H4 (cell line): ENCODE measurements at places on chromosomes 4 and X. TPM values are rescaled to one million over a fixed set of nuclear protein-coding genes. Genes with fewer than 3 reads are reported as not detected.

- no peak for DNase-seq
Observed at GRCh38 chrX:112704187-112704586, 24.4 kb upstream of the LHFPL1 start.

DNA sequence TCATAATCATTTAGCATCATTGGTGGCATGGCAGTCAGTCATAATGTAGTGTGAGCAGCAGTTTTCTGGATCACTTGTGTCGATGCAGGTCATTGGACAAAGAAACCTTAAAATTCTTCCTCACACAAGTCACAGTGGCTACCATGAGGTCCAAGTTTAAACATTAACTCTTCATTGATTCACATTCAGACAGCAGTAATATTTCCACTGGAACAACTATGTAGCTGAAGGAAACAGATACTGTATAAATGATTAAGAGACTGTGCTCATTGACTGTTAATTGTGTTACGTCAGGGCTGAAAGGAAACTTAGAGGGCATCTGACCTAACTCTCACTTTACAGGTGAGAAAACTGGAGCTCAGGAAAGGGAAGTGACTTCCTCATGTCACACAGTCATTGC lies 261.8 kb downstream of the KLHL13 start:
- DNase-seq: no peak

- no peak for DNase-seq
Observed at GRCh38 chr4:73576381-73576780, 43.9 kb downstream of the RASSF6 start.

DNA sequence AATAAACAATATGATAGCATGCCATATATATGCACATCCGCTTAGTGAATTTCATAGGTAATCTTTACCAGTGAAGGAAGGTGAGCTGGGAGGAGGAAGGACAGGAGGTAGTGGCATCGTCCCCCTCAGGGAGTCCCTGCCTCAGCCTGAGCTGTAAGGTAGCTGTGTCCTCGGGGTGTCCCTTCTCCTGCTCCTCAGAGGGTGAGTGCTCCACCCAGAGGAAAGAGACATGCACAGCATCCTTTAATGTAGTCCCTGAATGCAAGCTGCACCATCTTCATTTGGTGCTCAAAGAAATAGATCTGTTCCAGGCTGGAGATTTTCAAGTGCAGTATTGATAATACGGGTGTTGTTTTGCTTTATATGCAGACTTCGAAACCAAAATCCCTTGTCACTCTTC lies 330.4 kb upstream of the SFRP2 start:
- no peak for DNase-seq

AFAP1 gene
- total RNA-seq: 43.2 and 45.6 TPM in 2 replicates

DNA sequence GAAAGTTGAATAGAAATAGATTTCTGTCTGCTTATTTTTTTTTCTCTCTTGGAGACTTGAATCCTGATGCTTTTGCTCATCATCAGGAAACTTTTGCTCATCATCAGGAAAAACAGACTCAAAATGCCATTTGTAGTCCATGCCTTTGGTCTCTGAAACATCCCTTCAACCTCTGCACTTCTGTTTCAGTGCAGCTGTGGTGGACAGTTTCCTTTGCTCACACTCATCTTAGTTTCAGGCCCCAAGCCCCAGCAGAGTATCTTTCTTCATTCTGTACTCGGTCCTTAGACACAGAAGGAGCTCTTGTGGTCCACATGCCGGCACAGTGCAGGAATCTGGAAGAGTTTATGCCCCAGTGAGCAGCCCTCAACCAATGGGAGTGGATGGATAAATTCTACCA lies 337.9 kb downstream of the PPP3CA start:
- DNase-seq: no peak

DNA sequence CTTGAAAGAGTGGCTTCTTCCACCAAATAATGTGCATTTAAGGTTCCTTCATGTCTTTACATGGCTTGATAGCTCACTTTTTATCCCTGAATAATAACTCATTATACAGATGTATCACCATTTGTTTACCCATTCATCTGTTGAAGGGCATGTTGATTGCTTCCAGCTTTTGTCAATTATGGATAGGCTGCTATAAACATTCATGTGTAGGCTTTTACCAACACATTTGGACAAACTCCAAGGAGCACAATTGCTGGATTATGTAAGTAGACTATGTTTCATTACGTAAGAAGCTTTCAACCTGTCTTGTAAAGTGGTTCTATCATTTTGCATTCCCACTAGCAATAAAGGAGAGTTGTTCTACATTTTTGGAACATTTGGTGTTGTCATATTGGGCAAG lies 2637.0 kb downstream of the PCDH7 start:
- no peak for DNase-seq

DNA sequence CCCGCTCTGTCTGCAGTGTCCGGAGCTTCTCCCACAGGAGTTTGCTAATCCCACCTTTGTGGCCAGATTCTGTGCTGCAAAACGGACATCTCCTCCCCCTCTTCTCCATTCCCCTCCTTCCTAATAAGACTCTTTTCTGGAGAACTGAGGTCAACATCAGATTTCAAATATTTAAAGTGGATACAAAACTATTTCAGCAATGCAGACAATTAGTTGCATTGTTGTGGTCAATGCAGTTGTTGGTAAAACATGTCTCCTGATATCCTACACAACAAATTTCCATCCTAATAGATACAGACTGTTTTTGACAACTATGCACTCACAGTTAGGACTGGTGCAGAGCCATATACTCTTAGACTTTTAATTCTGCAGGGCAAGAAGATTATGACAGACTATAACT lies 5.1 kb upstream of the MCUB start:
- no peak for DNase-seq

PITX2 gene
- 5.7 and 11.7 TPM in 2 replicates for total RNA-seq

APBB2 gene
- total RNA-seq: 25.5 and 25.7 TPM in 2 replicates

- peak; percentile 43 for DNase-seq
Observed at GRCh38 chr4:88012647-88013046, 5.2 kb downstream of the PKD2 start.

CLCN4 gene
- 6.9 TPM in 2 replicates for total RNA-seq

- DNase-seq: no peak
Observed at GRCh38 chr4:673349-674091, 556 bp downstream of the ATP5ME start.

DNA sequence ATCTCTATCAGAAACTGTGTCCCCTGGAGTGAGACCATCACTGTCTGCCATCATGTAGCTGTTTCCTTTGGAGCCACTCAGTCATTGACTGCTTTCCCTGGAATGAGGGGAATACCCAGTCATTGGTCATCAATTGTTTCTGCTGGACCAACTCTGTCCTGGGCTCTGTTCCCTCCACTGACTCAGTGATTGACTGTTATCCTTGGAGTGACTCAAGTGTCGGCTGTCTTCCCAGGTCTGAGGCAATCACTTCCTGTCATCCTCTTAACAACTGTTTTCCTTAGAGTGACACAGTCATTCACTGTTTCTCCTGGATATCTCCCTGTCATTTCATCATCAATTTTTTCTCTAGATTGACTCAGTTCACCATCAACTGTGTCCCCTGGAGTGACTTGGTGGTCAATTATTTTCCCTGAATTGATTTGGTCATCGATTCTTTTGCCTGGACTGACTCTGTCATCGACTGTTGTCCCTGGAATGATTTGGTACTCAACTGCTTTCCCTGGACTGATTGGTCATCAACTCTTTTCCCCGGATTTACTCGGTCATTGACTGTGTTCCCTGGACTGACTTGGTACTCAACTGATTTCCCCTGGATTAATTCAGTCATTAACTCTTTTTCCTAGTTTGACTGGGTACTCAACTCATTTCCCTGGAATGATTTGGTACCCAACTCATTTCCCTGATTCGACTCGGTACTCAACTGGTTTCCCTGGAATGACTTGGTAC lies 327.9 kb upstream of the VCX start:
- no peak for DNase-seq

HAUS3 gene
- 7.6 and 11.0 TPM in 2 replicates for total RNA-seq

GRCh38 chrX:915427-916229 lies 285.0 kb downstream of the SHOX start:
- DNase-seq: no peak

DNA sequence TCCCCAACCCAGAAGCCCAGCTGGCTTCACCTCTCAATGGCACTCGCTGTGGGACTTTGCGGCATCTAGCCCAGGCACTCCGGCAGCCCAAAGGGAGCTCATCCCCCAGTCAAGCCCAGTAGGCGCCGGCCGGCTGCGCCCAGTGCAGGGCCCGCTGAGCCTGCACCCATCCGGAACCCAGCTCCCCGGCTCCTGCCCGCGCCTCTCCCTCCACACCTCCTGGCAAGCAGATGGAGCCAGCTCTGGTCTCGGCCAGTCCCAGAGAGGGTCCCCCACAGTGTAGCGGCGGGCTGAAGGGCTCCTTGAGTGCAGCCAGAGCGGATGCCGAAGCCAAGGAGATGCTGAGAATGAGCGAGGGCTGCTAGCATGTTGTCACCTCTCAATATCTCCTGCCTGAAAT lies 116.8 kb upstream of the UGT8 start:
- DNase-seq: no peak

GRCh38 chr4:16691450-16691849 lies 207.0 kb downstream of the LDB2 start:
- DNase-seq: no peak

DNA sequence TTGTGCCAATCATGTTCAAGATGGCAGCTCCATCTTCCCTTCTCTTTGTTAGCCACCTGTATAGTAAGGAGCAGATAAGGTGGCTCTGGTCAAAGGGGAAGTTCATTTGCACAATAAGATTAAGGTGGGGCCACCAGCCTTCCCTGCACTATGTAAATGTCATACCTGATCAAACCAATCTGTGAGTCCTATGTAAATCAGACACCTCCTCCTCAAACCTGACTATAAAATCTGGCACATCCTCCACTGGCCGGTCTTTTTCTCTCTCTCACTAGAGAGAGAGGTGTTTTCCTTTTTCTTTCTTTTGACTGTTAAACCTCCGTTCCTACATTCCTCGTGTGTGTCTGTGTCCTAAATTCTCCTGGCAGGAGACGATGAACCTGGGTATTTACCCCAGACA lies 572.5 kb upstream of the AADAT start:
- no peak for DNase-seq

DNA sequence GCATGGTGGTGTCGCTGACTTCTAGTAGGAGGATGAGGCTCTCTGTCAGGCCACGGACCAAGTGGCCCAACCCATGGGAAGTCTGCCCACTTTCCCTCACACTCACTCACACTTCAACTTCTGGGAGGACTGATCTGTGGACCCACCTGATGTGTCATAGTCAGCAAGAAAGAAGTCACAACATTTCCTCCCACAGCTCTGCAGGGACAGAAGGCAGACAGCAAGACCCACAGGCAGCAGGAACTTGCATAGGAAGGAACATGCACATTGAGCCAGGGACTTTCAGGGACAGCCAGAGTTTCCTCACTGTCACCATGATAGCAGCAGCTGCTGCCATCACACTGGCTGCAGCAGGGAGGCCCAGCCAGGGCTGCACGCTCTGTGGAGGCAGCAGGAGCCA lies 19.5 kb downstream of the XAGE5 start:
- no peak for DNase-seq

- no peak for DNase-seq
Observed at GRCh38 chrX:118528071-118528737, 32.6 kb downstream of the DOCK11 start.

GRCh38 chrX:1676866-1677265 lies 62.0 kb downstream of the ASMT start:
- DNase-seq: no peak

CCNG2 gene
- total RNA-seq: 21.3 and 23.0 TPM in 2 replicates

PNMA5 gene
- total RNA-seq: not detected in 2 replicates

NEK1 gene
- 3.5 and 4.5 TPM in 2 replicates for total RNA-seq

DNA sequence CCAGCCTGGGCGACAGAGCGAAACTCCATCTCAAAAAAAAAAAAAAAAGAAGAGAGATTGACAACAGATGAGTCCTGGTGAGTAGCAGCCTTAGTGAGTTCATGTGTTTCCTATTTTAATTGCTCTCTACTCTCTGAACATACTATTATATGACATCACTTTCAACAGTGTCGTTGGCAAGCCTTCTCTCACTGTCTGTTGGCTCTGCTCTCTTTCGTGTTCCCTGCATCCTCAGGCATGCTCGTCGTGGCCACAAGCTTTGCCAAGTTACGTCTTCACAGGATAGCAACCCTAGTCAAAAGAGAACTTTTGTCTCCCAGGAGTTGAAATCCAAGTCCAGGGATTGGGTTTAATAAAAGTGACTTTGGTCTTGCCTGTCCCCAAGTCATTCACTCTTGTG lies 117.1 kb upstream of the EGFL6 start:
- no peak for DNase-seq

GRCh38 chr4:53775381-53775780 lies 184.1 kb upstream of the LNX1 start:
- DNase-seq: no peak

DNA sequence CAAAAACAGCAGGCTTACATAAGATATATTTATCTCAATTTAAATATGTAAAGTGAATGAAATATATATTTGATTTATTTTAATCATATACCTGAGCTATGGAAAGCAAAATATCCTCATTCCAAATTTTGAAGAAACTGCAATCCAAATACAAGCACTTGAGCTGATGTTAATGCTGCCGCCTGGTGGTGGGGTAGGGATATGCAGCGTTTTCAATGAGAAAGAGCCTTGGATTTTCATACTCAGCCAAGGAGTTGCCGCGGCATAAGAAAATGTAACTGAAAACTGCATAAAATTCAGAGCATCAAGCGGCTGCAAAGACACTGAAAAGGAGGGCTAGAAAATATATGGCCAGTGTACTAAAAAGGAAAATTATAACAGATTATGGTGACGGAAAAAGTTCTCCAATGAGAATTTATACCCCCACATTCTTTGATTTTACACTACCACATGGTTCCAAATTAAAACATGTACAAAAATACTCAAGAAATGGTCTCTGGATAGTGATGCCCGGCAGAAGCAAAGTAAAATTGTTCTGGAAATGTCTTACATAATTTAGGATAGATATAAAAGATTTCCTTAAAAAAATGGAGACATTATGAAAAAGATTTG lies 660.3 kb upstream of the PITX2 start:
- DNase-seq: peak; percentile 32

FGB gene
- 1.2 TPM in 1 of 2 replicates, not detected in the other for total RNA-seq

DNA sequence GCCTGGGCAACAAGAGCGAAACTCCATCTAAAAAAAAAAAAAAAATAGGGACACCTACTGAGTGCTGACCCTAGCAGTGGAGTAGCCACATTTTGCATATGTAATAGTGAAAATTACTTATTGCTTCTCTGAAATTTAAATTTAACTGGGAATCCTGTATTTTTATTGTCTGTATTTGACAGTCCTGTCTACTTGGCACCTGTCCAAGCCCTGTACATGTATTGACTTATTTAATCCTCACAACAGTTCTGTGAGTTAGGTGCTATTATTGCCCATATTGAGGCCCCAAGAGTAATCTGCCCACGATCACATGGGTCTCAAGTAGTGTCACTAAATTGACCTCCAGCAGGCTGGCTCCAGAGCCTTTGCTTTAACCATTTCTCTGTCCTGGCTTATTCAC lies 81.6 kb downstream of the WDR19 start:
- no peak for DNase-seq

DNA sequence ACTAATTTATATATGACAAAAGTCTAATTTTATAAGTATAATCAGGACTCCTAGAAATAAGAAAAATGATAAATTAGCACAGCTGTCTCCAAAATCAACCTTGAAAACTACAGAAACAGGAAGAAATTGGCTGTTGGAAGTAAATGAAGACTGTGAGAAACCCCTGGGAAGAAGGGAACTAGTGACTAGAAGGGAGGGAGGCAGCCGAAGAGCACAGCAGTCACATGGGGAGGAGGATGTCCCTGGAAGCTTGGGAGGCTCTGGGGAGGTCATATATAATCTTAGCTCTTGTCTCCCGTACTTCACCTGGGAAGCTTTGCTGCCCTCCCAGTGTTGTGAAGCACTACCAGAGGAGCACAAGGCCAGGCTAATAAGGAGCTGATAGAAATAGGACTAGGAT lies 8.9 kb upstream of the TMA16 start:
- no peak for DNase-seq

- no peak for DNase-seq
Observed at GRCh38 chr4:160100316-160100715, 997.4 kb downstream of the RAPGEF2 start.
